Stromal cell of bone marrow (primary cell): ENCODE measurements at places on chromosomes 2 and 18.

DNA sequence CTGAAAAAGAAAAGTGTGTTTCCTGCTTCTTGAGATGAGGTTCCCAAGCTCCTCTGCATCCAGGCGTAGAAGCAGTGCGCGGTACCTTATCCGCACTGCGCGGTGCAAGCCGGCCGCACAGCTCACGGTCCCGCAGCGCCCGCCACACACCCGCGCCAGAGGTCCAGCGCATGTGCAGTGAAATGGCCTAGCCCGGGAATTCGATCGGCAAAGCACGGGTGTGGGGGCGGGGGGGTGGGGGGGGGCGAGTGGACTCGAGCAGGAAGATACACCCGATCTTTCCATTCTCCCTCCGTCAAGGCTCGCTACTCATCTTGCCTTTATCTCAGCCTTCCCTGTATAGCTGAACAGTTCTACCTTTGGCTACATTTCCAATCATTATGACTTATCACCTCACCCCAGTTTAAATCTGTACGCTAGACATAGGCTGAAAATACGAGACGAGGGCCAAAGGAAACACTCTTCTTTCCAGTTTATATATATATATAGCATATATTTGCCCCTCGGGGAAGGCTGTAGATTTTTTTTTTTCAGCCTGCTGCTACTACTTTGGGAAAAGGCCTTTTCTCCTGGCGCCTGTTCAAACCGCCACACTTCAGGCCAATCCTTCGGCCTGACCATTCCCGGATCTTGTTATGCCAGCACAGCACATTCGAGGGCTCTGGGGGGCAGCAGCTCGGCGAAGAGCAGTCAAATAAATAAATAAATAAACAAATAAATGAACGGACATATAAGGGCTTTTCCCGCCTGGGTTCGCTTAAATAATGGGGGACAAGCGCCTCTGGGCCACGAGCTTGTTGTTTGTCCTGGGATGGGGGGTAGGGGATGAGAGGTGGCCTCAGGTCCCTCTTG lies 10.4 kb downstream of the HOXD8 start:
- DNase-seq = no peak

DNA sequence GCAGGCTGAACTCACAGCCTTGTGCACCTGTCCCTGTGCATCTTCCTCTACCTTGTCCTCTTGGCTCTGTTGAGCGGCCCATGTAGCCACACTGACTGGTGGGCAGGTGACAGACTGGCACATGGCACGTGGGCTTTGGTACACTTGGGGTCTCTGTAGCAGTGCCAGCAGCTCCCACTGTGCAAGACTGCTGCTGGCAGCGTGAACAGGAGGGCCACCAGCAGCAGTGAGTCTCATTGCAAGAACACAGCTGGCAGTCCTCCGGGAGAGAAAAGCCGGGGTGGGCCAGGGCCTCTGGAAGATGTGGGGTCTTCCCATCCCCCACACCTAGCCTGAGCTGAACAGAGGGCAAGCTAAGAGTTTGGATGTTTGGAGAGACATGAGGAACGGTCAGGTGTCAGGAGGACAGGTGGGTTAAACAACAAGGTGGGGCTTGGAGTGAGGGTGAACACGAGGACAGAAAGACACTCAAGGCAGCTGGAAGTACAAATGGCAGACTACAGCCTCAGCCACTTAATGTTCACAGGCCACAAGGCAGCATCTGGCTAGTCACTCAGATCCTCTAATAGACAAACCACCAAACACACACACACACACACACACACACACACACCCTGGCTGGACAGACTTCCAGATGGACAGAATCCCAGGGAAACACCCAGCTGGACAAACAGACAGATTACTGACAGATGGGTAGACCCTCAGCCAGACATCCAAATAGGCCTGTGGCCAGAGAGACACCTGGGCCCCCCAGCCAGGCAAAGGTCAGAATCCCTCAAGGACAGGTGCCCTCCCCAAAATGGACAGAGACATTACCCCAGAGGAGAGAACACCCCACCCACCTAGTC lies 2.3 kb upstream of the PTPN18 start:
- DNase-seq = no peak

- DNase-seq = no peak
Measured at GRCh38 chr2:162198239-162198638, 45.0 kb downstream of the FAP start.

- peak; percentile 29 for DNase-seq
Measured at GRCh38 chr2:102439065-102439695, 16.2 kb downstream of the IL18RAP start.

DNA sequence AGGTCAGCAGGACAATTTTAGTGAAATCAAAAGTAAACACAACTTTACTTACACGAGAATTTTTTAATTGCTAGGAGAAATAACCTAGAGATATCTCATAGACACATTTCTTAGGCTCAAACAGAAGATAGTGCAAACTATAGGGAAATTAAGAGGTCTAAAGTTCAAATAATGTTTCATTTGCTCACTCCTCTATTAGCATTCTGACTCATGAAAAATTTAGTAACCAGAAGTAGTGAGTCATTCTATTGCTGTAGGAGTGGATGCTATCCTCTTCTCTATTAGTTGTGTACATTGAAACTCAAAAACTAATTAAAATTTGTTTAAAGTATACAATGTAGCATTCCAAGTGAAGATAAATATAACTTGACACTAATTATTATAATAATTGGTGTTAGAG lies 908.3 kb upstream of the TMEFF2 start:
- peak; percentile 3 for DNase-seq

GRCh38 chr2:136116151-136116812 lies 1.7 kb downstream of the CXCR4 start:
- no peak for DNase-seq

DNA sequence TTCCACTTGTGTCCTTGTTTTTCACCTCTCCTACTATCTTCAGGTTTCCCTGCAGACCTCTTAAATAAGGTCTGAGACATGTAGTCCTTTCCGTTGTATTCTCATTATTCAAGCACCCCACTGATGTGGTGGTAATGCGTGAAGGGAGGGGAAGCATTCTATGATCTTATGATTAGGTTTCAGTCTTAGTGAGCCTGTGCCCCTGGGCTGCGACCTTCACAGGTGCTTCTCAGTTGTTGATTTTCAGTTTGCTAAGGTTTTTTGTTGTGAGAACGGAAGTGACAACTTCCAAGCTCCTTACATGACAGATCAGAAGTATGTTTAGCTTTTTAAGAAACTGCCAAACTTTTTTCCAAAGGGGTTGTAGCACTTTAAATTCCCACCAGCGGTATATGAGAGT lies 41.3 kb downstream of the VPS54 start:
- DNase-seq = no peak

GRCh38 chr2:25685741-25686140 lies 12.4 kb upstream of the DTNB start:
- DNase-seq = no peak

DNA sequence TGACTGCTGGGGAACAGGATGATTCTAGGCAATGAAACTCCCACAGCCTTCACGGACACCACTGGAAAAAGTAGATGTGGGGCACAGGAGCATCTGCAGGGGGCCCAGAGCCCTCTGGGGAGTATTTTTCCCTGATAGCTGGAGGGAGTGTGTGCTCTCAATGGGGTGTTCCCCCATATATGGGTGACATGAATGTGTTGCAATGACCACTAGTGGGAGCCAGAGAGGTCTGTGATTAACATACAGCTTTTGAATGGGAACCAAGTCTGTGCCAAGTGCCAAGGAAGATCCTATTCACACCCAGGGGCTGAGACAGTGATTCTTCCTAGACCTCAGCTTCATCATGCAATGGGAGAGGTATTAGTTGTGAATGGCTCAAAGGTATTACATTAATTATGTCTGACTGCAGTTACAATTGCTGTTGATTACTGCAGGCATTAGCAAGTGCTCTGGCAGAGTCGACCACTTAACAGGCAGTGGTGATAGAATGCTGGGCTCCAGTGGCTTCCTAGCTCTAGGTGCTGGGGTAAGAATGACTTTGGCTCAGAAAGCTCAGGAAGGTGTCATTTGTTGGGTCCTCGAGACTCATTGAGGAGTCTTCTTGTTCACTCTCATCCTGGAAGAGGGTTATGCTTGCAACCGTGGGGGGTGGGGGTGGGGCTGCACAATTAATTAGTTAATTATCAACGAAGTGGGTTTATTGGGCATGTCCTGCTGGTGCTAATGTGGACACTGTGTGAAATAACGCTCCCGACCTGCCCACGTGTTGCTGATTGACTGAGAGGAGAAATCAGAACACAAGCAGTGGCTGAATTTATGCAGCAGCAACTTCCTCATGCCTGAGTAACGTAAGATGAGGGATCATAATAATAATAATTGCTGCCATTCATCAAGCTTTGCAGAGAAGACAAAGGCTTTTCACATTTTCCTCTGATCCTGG lies 194.1 kb downstream of the CLIP4 start:
- peak; percentile 49 for DNase-seq

DNA sequence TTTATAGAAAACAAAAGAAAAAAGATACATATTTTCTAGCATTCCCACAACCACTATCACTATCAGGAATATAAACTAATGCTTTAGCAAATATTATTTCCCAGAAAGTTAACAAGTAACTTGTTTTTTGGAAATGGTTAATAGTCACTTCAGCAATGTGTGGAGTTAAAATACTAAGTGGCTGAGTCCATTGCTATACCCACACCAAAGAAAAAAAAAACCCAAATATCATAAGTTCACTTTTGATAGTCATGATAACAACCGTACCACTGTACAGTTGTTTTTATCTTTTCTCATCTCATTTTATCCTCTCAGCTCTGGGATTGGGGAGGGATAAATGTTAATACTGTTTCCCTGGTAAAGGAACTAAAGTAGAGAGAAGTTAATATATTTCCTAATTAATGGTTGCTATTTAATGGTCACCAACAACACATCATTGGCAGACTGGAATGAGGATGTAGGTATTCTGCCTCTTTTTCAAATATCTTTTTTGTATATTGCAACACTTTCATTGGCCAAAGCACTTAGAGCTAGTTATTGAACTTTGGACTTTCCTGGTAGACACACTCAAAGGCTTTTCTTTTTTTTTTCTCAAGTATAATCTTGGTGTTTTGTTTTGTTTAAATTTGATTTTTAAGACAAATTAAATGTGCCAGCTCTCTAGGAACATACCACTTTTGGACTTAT lies 18.4 kb upstream of the KANSL1L start:
- DNase-seq = no peak

DNA sequence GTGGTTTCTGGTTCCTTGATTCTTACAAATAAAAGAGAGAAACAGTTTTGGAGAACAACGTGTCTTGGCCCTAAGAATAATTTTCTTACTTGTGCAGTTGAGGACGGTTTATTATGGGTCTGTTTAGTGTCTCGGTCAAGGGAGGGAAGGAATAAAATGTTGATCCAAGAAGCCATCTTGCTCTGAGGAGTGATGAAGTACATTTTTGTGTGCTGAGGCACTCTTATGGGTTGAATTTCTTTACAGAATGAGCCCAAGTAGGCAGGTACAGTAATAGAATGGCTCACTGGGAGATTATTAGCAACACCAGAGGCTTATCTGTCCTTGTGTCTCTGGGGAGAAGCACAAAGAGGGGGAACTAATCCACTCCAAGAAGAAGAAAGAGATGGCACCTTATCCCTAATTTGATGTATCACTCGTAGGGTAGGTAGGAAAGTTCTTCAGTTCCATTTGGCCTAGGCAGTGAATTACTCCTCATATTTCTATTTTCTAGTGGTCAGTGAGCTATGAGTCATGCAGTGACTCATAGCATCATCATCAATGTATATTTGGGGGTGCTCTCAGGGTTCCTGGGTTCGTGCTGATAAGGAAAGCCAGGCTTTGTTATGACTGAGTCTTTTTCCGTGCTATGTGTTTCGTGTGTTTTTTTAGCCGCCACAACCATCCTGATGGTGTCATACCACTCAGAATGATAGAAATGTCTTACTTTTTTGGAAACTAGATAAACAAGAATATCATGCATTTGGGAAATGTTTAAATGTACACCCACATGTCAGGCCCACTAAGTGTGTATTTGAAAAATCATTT lies 250.1 kb upstream of the CTAGE1 start:
- DNase-seq = peak; percentile 86

- DNase-seq = no peak
Measured at GRCh38 chr2:151946899-151947812, 118.9 kb upstream of the ARL5A start.

DNA sequence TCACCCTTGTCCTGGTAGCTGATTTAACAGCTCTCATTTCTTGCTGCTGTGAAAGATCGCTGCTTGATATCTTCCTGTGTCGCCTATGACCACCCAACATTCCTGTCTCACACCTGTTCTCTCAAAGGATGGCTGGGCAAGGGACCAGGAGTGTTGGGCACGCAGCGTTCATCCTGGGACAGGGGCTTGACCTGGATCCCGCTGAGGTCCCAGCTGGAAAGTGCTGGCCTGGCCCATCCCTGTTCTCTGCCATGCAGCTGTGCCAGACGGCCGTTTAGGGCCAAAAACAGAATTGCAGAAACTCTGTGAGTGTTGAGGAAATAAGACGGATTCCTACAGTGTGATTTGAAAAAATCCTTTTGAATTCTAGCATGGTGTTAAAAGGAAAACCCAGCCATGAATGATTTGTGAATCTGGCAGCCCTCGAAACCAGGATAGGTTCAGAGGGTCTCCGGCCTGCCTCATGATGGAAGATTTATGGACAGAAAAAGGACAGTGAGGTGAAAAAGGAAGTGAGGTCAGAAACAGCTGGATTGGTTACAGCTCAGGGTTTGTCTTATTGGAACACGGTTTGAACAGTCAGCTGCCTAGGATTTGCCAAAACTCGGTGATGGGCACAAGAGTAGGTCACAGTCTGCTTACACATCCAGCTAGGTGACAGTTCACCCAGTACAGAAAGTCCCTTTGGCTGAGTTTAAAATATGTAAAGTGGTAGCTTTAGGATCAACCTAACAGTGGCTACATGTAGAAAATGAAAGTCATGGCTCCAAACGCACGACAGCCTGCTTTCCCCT lies 164.8 kb downstream of the DCDC2C start:
- DNase-seq = no peak

DNA sequence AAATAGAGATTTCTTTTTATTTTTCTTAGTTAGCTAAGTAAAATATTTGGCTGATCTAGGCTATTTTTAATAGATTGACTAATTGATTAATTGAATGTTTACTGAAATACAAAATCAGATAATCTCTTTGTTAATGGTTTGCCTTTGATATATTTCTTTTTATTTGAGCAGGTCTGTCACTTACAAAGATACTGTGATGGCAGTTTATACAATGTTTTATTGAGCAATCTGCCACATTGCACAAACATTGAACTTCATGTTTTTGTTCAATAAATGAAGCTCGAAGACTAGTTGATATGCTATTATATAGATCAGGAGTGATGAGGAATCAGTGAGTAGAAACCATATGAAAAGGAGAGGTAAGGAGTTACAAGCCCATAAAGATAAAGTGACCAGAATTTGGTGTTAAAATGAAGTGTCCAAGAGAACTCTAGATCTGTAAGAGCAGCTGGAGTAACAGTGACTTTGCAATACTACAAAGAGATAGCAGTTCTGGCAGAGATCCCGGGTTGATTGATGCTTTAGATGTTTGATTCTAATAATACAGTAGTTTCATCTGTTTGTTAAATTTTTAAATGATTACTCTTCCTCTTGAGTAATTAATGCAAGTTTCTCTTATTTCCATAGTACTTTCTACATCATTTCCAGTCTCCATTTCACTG lies 574.2 kb downstream of the CCDC85A start:
- DNase-seq = no peak

- no peak for DNase-seq
Measured at GRCh38 chr2:20578266-20578894, 72.5 kb downstream of the HS1BP3 start.
